CD8-positive, alpha-beta memory T cell (primary cell): ENCODE measurements at places on chromosomes 16 and 17. TPM values are rescaled to one million over a fixed set of nuclear protein-coding genes. Genes with fewer than 3 reads are reported as not detected.

GRCh38 chr16:81702506-81702905, 76.6 kb upstream of the PLCG2 start:
- H3K4me3 ChIP-seq = no peak overlapping the region
- DNase-seq = no peak
- no peaks in the 10 kb centered on the region for H3K4me1 ChIP-seq
- no peak overlapping the region for H3K27ac ChIP-seq
- H3K27me3 ChIP-seq = no peaks in the 10 kb centered on the region
- H3K36me3 ChIP-seq = peaks cover 33% of the 10 kb centered on the region

GRCh38 chr16:5506021-5506420, 408.4 kb upstream of the EEF2KMT start:
- no peaks in the 10 kb centered on the region for H3K36me3 ChIP-seq
- H3K4me3 ChIP-seq = no peak overlapping the region
- H3K27me3 ChIP-seq = no peaks in the 10 kb centered on the region
- H3K4me1 ChIP-seq = no peaks in the 10 kb centered on the region
- no peak overlapping the region for H3K27ac ChIP-seq

DNA sequence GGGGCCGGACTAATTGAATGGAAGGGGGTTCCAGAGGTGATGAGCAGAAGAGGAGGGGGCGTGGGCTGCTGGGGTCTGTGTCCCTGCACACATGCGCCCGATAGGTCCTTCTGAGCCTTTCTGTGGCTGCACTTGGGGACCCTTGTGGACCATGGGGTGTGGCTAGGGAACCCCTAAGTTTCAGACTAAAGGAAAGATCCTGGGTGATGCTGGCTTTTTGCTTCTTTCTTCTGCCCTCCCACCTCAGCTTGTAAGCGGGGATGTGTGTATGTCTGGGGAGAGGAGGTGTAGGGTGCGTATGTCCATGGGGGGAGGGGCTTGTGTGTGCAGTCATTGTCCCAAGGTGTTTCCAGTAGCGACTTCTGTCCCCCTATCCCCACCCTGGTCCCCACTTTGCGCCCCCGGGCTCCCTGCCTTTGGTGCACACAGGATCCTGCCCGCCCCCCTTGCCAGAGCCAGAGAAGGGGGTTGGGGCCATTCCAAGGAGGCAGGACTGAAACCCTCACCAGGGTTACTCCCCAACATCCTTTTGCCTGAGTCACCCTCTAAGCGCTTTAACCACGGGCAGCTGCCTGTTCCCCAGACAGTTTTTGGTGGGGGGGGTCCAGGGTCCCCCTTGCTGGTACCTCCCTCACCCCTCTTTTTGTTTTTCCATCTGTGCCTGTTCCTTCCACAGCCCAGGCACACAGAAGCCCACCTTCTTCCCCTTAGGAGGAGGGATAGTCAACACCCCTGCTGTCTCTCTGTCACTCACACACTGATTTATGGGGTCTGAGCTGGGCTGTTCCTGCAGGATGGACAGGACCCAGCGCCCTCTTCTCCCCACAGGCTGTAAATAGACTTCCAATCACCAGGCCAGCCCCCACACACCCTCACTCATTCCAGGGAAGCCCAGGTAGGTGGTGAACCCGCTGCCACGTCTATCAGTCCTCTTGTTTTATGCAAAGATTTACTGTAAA, 83.2 kb downstream of the ARHGAP23 start:
- no peaks in the 10 kb centered on the region for H3K4me1 ChIP-seq
- no peak overlapping the region for H3K27ac ChIP-seq
- peaks cover 11% of the 10 kb centered on the region for H3K27me3 ChIP-seq
- no peak for DNase-seq
- no peak overlapping the region for H3K4me3 ChIP-seq
- H3K36me3 ChIP-seq = no peaks in the 10 kb centered on the region

The KRT40 gene
- total RNA-seq = not detected

GRCh38 chr16:68347605-68348004, 36.8 kb downstream of the PRMT7 start:
- no peak overlapping the region for H3K27ac ChIP-seq
- no peak for DNase-seq
- H3K4me3 ChIP-seq = no peak overlapping the region
- no peaks in the 10 kb centered on the region for H3K4me1 ChIP-seq
- H3K36me3 ChIP-seq = peaks cover 27% of the 10 kb centered on the region

DNA sequence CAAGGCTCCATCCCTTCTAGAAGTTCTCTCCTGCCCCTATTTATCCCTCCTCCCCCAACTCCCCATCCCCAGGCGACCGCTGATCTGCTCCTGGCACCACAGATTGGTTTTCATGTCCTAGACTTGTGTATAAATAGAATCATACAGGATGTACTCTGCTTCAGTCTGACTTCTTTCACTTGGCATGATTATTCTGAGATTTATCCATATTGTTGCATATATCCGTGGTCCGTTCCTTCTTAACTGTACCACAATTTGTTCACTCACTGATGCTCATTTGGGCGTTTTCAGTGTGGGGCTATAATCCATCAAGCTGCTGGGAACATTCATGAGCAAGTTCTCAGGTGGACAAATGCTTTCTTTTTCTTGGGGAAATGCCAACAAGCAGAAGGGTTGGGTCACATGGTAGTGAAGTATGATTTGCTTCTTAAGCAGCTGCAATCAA, 23.9 kb downstream of the PITPNM3 start:
- no peaks in the 10 kb centered on the region for H3K4me1 ChIP-seq
- no peak for DNase-seq
- no peak overlapping the region for H3K27ac ChIP-seq
- no peaks in the 10 kb centered on the region for H3K27me3 ChIP-seq
- no peak overlapping the region for H3K4me3 ChIP-seq
- H3K36me3 ChIP-seq = no peaks in the 10 kb centered on the region

The CYGB gene
- total RNA-seq = not detected
